Smooth muscle cell of the pulmonary artery (primary cell): ENCODE measurements at places on chromosomes 4 and X. TPM values are rescaled to one million over a fixed set of nuclear protein-coding genes. Genes with fewer than 3 reads are reported as not detected.

Gene PHKA1
- total RNA-seq, result 9.3 and 17.1 TPM in 2 replicates

Gene PAGE2B
- not detected in 2 replicates for total RNA-seq

Gene L1CAM
- 4.6 and 6.7 TPM in 2 replicates for total RNA-seq

Gene C4orf36
- total RNA-seq, result 0.20 and 0.33 TPM in 2 replicates

Gene RS1
- not detected in 2 replicates for total RNA-seq
